CD4-positive, alpha-beta T cell treated with Interleukin-2 at 100 ng/mL for 4 hours (primary cell): ENCODE measurements at places on chromosomes 2 and 18.

DNA sequence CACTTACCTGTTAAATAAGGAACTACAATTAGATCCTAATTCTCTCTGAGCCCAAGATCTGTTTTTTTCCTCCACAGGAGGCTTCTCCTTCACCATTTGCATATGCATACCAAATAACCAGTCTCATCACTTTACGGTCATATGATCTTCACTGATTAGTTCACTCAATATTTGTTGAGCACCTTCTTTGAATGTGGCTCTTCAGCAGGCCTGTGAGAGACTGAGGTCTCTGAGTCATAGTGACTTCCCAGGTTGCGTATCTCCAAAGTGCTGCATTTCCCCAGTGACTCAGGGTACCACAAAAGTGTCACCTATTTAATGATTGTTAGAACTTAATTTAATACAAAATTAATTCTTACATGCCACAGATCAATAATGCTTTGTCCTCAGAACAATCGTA is 108.8 kb upstream of the TRIB2 start:
- peak; percentile 14 for DNase-seq

DNA sequence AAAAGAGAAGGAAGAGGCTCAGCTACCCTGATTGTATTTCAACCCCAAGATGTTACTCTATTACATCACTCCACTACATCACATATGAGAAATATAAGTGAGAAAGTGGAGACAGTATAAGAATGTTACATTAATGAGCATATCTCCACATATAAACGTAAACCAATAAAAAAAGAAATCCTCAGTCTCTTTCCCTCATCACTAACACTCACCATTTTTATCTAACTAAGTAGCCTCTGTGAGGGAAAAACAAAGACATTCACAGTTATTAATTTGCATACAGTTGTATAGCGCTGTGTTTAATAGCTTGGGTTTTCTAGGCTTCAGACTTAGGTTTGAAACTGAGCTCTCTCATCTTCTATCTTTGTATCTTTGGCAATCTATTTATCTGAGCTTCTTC is 489.1 kb upstream of the LRRTM4 start:
- DNase-seq: no peak

DNA sequence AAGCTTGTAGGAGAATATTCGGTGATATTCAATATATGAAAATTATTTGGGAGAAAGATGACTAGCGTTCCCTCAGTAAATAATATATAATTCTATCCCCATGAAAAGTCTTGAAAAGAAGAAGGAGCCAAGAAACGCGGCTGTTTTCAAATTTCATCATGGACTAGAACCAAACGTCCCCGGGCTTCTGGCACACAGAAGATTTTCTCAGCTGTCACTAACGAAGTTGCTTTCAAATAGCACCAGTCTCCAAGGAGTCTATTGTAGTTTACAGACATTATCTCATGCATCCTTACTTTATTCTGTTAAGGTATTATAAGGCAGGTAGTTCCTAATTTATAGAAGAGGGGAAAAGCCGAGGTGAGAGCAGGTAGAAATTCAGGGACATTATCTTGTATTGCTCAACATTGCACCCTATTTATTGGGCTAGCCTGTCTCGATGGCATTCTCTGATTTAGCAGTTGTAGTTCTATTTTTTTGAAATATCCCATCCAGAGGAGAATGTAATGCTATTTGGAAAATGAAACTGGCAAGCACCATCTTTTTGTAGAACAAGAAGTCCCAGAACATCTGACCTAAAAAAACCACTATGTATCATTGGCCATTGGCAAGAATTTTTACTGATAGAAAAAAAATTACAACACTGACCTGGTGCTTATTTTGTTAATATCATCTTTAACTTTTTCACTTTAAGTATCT is 198.1 kb upstream of the RASGRP3 start:
- no peak for DNase-seq

DNA sequence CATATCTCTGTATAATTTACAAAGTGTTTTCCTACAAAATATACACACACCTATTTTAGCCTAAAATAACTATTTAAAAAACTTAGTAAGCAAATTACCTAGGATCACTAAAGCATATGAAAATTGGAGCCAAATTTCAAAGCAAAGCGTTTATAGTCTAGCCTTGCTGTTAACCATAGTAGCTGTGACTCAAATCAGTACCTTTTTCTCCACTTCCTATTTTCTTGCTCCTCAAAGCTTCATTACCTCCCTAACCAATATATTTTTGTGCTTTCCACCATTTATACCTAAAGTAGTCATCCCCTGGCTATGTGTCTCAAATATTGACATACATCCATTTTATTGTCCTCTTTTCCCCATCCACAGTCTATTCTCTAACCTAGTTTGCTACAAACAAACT is 73.1 kb downstream of the ERBB4 start:
- no peak for DNase-seq

GRCh38 chr2:37456479-37456878 is 112.0 kb downstream of the QPCT start:
- peak; percentile 45 for DNase-seq

- peak; percentile 40 for DNase-seq
These were observed 133.0 kb downstream of the MAP4K4 start for GRCh38 chr2:101830555-101830954.

DNA sequence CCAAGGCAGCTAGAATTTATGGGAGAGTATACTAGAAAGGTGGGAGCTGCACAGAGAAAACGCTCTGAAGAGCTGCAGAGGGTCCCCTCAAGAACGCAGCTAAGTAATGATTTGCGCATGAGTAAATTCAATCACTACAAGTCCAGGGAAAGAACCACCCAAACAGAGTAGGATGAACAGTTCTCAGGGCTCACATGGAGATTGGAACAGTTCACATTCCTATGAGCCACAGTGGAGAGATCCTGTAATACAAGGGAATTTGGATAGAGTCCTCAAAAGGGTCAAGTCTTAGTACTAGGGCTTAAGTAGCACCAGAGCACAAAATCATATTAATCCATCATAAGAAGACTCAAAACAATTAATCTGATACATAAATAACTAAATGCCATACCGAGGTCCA is 12.7 kb downstream of the OLA1 start:
- no peak for DNase-seq

DNA sequence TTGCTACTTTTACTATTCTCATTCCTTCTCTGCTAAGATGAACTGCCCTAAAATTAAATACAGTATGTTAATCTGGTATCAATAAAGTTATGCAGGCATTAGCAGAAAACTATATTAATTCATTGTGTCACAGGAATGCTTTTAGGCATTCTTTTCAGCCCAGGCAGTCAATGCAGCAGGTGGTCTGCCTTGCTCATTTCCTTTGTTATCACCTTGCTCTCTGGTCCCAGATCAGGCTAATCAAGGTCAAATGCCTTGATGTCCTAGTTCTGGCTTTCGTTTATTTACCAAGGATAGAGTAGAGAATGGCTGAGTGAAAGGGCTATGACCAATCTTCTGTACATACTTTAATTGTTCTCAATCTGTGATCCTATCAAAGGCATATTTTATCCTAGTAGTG is 1023.6 kb downstream of the TMEM182 start:
- DNase-seq: no peak

- DNase-seq: no peak
These were observed 58.3 kb upstream of the NCOA1 start for GRCh38 chr2:24432735-24433134.

DNA sequence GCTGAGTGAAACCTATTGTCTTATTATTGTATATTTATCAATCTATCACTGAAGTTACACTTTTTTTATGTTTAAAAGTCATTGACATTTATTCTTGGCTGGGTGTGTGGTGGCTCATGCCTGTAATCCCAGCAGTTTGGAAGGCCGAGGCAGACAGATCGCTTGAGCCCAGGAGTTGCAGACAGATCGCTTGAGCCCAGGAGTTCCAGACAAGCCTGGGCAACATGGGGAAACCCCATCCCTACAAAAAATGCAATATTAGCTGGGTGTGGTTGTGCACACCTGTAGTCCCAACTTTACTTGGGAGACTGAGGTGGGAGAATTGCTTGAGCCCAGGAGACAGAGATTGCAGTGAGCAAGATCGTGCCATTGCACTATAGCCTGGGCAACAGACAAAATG is 97.8 kb downstream of the EPC2 start:
- DNase-seq: no peak

- DNase-seq: peak; percentile 59
These were observed 45.1 kb upstream of the SERTAD2 start for GRCh38 chr2:64698668-64699444.

GRCh38 chr2:9390151-9390850 is 33.0 kb downstream of the ITGB1BP1 start:
- no peak for DNase-seq

- no peak for DNase-seq
These were observed 164.2 kb downstream of the ANTXR1 start for GRCh38 chr2:69177063-69177771.

- DNase-seq: no peak
These were observed 58.4 kb upstream of the DNMT3A start for GRCh38 chr2:25400169-25400568.

DNA sequence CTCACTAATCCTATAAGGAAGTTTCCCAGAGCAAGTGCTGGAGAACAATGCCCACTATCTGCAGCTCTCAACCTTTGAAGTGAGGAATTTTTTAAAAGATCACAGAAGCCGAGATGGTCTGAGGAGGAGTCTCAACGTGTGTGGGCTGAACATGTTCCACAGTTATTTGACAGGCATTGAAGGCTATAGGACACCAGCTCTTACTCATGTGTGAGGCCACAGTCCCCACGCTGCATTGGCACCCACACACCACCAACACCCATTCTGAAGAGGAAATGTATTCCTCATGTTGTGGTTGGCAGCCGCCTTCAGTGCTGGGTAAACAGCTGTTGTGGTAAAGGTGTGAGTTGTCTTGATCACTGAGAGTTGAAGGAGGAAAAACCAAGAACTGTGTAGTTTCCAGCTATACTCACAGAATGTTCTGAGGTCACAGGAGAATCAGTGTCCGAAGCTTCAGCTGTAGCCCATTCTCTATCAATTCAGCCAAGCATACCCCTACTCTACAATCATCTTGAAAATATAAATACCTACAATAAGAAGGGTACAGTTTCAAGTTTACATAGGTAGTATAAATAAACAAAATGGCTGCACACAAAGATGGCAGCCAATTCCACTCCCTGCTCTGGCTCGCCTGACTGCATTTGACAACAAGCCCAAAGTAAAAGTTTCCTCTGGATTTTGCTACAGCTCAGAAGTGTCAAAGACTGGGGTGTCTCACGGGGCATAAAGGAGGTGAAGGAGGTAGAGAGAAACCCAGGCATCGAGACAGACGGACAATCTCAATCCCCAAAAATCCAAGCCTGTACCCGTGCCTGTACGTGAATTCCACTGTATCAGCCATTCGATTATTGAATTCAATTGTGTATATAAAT is 12.1 kb downstream of the CD226 start:
- peak; percentile 90 for DNase-seq

DNA sequence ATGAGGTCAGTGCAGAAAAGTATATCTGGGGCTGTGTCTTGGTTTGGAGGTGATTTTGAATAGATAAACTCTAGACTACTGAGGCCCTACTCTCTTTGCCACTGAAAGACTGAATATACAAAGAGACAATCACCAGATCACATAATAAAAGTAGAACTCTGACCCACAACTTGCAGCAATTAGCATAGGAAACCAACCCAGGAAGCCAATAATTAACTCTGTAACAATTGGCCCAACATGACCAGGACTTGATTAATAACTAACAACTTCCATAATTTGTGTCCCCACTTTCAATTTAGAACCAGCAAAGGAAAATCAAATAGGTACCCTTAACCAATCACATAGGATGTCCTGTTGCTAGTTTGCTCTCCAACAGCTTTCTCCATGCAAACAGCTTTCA is 1104.9 kb upstream of the CELF4 start:
- no peak for DNase-seq

DNA sequence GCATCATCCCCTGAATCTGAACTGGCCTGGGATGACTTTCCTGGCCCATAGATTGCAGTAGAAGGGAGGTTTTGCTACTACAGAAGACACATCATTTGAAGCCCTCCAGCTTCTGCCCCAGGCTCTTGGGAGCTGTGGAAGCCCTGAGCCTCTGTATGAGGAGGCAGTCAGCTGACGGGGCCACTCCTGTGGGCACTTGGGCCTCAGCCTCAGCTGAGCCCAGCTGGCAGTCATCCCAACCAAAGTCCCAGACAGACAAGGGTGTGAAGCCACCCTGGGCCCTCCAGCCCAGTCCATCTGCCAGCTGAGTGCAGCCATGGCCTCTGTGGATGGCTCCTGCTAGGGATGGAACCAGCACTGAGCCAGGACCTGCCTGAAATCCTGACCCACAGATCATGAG is 502.3 kb upstream of the HS6ST1 start:
- DNase-seq: no peak

- DNase-seq: peak; percentile 75
These were observed 2.3 kb upstream of the MAL start for GRCh38 chr2:95023222-95023597.
